ENCODE measurements at places on chromosomes 3 and 15.

DNA sequence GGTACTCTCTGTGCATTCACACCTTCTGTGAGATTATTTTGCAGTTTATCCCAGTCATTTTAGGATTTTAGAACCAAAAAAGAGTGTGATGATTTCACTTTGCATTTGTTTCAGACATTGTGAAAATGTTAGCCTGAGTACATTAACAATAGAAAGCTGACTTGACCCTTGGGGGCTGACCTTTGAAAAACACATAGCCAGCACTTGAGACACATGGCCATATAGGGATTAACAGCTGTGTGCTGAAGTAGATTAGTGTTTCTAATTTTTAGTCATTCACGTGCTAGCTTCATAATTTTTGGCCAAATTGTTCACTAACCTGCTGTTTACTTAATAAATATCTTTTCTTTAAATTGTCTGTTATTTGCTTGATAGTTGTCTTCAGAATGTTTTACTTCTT, 3.5 kb downstream of the FEM1B start:
- DNase-seq = no peak

DNA sequence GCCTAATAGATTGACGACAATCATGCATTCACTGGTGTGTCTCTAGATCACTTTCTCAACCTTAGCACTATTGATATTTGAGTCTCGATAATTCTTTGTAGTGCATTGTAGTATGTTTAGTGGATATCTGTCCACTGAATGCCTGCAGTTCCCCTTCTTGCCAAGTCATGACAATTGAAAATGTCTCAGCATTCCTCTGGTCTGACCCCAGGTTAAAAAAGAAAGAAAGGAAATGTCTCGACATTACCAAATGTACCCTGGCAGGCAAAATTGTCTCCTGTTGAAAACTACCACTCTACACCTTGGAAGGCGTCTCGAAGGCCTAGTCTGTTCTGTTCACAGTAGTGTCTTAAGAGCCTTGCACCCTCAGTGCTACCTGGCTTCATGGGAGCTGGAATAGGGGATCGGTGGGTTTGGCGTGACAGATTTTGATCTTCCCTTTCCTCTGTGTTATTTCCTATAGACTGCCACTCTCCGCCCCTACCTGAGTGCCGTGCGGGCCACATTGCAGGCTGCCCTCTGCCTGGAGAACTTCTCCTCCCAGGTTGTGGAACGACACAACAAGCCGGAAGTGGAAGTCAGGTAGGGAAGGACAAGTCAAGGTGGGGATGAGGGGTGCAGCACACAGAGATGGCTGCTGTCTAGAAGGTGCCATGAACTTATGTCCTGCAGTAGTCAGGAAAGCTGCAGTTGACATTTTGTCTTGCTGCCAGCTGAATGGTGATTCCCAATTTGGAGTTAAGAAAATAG, 4.5 kb downstream of the ARPC4 start:
- no peak for DNase-seq

- no peak for DNase-seq
These were observed 40.0 kb downstream of the FMN1 start for GRCh38 chr15:33154351-33155166.

DNA sequence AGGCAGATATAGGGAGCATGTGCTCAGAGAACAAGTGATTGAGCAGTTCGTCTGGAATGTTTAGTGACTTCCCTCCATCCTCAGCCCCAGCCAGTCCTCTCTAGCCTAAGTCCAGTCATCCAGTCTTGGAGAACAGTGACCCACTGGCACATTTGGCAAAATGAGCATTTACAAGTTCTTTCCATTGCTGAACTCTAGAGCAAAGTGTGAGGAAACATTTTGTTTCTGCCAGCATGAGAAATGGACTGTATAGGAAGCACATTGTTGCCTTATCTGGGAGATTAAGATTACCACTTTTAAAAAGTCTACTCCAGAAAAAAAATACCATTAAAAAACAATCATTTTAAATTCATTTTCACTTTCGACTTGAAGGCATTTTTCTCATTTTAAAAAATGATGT, 353.6 kb downstream of the SHQ1 start:
- DNase-seq = no peak

- no peak for DNase-seq
These were observed 7.0 kb upstream of the ACTC1 start for GRCh38 chr15:34802371-34802770.

GRCh38 chr3:65899226-65899625, 139.5 kb downstream of the MAGI1 start:
- no peak for DNase-seq

GRCh38 chr15:49624056-49624455, 3.2 kb downstream of the DTWD1 start:
- no peak for DNase-seq

GRCh38 chr3:31096661-31097395, 202.4 kb upstream of the GADL1 start:
- no peak for DNase-seq

GRCh38 chr3:52132041-52132440, 22.2 kb downstream of the POC1A start:
- no peak for DNase-seq

GRCh38 chr3:187673012-187673411, 2.8 kb upstream of the SST start:
- DNase-seq = no peak

GRCh38 chr3:117026401-117026800, 316.8 kb downstream of the TUSC7 start:
- no peak for DNase-seq

All from cortex of kidney (tissue), 1 donor.